ENCODE measurements at places on chromosomes 4 and X.

DNA sequence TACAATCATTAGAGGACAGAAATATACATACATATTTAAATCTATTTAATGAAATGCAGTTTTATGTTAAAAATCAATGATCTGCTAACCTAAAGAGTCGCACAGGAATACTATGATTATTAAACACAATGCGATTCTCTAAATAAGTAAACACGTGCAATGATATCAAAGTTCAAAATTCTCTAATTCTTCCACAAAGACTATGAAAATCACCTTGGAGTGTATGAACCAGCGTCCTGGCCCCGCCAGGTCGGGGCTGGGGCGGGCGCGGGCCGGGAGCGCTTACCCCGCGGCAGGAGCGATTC, 608 bp upstream of the FAM200B start:
- no peak for DNase-seq

DNA sequence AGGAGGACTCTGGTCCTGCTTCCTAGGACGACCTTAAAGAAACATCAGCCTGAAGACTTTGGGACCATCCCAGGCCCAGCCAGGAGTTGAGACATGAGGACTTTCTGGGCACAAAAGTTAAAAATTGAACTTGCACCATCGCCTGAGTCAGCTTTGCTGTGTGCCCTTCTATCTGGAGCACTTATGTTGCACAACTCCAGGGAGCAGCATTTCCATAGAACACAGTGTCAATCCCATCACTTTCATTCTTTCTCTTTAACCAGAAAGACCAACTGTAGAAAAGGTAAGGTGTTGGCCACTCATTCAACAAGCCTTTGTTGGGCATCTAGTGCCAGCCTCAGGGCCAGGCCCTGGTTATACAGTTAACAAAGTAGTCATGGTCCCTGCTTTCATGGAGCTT, 8.6 kb upstream of the CLDN24 start:
- DNase-seq, result no peak

DNA sequence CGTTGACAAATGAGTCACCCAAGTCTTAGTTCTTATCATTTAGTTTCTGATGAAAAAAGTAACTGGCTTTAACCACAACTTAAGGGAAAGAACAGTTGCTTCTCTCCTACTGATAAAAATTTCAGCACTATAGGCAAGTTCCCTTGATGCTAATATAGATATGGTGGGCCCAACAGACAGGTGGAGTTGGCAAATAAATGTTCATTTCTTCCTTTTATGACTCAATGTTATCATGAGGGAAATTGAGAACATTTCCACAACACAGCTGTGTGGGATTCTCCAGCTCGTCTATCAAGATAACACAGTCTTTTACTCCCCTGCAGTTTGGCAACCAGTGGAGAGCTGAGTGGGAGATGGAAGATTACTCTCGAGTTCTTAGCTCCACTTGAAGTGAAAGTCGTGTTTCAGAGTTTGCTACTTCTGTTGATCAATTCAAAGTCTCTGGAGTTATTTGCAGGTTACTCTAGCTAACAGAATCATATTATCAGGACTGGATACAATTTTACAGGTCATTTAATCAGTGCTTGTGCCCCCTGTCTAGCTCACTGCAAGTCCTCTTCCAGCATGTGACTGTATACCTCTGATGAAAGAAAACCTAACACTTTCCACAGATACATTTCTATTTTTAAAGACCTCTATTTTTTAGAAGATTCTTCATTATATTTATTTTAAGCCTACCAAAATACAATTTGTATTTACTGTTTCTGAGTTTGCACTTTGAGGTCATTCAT, 270.6 kb upstream of the GK2 start:
- no peak for DNase-seq

DNA sequence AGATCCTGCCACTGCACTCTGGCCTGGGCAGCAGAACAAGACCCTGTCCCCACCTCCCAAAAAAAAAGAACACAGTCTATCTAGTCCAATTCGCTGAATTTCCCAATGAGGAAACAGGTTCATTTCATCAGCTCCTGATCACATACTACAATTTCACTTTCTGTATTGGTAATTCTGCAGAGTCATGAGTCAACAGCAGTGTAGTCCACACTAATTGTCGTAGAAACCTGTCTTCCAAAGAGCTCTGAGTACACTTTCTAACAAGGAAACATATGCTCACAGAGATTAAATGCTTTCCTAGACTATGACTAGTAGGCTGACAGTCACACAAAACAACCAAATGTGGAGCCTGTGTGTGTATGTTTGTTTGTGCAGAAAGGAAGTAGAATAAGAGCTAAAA, 91.9 kb downstream of the GPC4 start:
- DNase-seq, result no peak

- DNase-seq, result no peak
Observed at GRCh38 chrX:45716750-45717149, 516.1 kb upstream of the DIPK2B start.

All from iPS DF 19.7 (cell line).